Sigmoid colon (tissue), 7 donors: ENCODE measurements at places on chromosomes 11 and 22. TPM values are rescaled to one million over a fixed set of nuclear protein-coding genes. Genes with fewer than 3 reads are reported as not detected.

GRCh38 chr11:9461063-9461759, 399 bp downstream of the ZNF143 start:
- peak overlapping the region; percentile 100 for H3K27ac ChIP-seq
- peak overlapping the region; percentile 65 for H3K4me3 ChIP-seq
- DNase-seq, result peak; percentile 96
- H3K4me1 ChIP-seq, result peaks cover 26% of the 10 kb centered on the region
- H3K36me3 ChIP-seq, result no peaks in the 10 kb centered on the region

GRCh38 chr11:64766881-64767280, 7.1 kb upstream of the PYGM start:
- H3K36me3 ChIP-seq, result peaks cover 87% of the 10 kb centered on the region
- H3K4me1 ChIP-seq, result peaks cover 62% of the 10 kb centered on the region
- H3K4me3 ChIP-seq, result no peak overlapping the region
- H3K27me3 ChIP-seq, result no peaks in the 10 kb centered on the region
- H3K27ac ChIP-seq, result peak overlapping the region; percentile 65
- DNase-seq, result peak; percentile 67

DNA sequence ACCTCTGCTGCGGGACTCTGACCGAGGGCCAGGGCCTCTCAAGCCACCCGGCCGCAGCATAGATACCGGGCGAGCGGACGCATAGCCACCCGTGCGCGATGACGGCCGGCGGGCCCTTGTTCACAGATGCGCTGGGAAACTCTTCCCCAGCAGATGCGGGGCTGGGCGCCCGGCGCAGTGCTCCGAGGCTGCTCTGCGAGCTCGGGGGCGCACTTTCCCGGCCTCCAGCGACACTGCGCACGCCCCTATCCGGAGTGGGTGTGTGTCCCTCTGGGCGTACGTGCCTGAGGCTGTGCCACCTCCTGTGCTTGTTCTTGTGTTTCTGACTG, 104.7 kb upstream of the E2F8 start:
- no peak for DNase-seq
- H3K36me3 ChIP-seq, result no peaks in the 10 kb centered on the region
- H3K4me1 ChIP-seq, result peaks cover 21% of the 10 kb centered on the region
- peaks cover 14% of the 10 kb centered on the region for H3K27me3 ChIP-seq
- no peak overlapping the region for H3K27ac ChIP-seq

DNA sequence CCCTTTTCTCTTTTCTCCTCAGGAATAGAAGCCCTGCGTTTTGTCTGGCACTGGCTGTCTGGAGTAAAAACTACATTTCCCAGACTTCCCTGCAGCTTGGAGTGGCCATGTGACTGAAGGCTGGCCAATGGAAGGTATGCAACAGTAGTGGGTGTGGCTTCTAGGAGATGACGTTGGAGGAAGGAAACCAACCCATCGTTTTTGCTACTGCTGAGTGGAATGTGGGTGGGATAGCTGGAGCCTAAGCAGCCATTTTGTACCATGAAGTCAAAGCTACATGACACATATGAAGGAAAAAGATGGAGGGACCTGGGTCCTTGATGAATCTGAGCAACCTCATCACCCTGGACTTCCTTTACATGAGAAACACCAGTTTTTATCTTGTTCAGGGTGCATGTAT, 19.6 kb downstream of the FGF3 start:
- no peaks in the 10 kb centered on the region for H3K4me1 ChIP-seq
- no peaks in the 10 kb centered on the region for H3K27me3 ChIP-seq
- no peak overlapping the region for H3K27ac ChIP-seq
- no peaks in the 10 kb centered on the region for H3K36me3 ChIP-seq
- no peak overlapping the region for H3K4me3 ChIP-seq
- no peak for DNase-seq

GRCh38 chr11:35318977-35319925, 100.1 kb downstream of the SLC1A2 start:
- DNase-seq, result no peak
- no peaks in the 10 kb centered on the region for H3K4me1 ChIP-seq
- no peaks in the 10 kb centered on the region for H3K36me3 ChIP-seq
- no peaks in the 10 kb centered on the region for H3K27me3 ChIP-seq
- no peak overlapping the region for H3K4me3 ChIP-seq

- peak within 1 kb of the TSS; percentile 86 for H3K27ac ChIP-seq
- H3K4me3 ChIP-seq, result peak within 1 kb of the TSS; percentile 93
- peak; percentile 94 for DNase-seq
- H3K27me3 ChIP-seq, result no peaks in the 10 kb centered on the region
- H3K4me1 ChIP-seq, result peaks cover 55% of the 10 kb centered on the region
Measured at GRCh38 chr22:29306175-29306834, at the start of gene GAS2L1. GAS2L1 (plus strand) TSS chr22:29306650; CDS start chr22:29308106, 1,456 bp downstream.

- H3K4me3 ChIP-seq, result no peak overlapping the region
- no peak overlapping the region for H3K27ac ChIP-seq
- no peaks in the 10 kb centered on the region for H3K27me3 ChIP-seq
Measured at GRCh38 chr11:106015066-106015465, 7.0 kb downstream of the MSANTD4 start.

DNA sequence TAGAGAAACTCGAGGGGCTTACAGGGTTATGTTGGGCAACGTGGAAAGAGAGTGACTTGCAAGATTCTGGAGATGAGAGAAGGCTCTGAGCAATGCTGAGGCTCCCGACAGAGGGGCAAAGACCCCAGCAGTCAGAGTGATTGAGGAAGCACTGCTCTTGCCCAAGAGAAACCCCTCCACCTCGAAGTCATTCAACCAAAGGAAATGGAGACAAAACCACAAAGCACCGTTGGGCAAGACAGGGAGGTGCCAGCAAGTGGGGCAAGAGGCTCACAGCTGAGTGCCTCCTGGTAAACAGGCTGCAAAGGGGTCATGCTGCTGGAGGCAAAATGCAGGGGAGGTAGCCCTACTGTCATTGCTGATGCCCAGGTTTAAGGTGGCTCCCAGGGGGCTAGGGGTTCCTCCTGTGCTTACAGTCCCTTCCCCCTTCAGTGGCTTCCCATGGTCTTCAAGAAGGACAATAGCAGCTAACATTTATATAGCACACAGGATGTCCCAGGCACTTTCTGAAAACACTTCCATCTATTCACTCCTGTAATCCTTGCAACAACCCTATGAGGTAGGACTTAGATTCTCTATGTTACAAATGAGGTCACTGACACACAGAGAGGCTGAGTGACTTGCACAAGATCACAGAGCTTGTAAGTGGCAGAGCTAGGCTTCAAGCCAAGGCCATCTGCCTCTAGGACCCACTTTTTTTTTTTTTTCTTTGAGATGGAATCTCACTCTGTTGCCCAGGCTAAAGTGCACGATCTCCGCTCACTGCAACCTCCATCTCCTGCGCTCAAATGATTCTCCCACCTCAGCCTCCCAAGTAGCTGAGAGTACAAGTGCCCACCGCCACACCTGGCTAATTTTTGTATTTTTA, 18.1 kb upstream of the MYH9 start:
- no peaks in the 10 kb centered on the region for H3K36me3 ChIP-seq
- DNase-seq, result no peak
- H3K27me3 ChIP-seq, result no peaks in the 10 kb centered on the region
- no peaks in the 10 kb centered on the region for H3K4me1 ChIP-seq
- H3K4me3 ChIP-seq, result no peak overlapping the region
- no peak overlapping the region for H3K27ac ChIP-seq

- no peaks in the 10 kb centered on the region for H3K36me3 ChIP-seq
- no peak overlapping the region for H3K4me3 ChIP-seq
- peaks cover 33% of the 10 kb centered on the region for H3K4me1 ChIP-seq
- no peaks in the 10 kb centered on the region for H3K27me3 ChIP-seq
Measured at GRCh38 chr11:11074686-11075335, 217.0 kb upstream of the ZBED5 start.

DNA sequence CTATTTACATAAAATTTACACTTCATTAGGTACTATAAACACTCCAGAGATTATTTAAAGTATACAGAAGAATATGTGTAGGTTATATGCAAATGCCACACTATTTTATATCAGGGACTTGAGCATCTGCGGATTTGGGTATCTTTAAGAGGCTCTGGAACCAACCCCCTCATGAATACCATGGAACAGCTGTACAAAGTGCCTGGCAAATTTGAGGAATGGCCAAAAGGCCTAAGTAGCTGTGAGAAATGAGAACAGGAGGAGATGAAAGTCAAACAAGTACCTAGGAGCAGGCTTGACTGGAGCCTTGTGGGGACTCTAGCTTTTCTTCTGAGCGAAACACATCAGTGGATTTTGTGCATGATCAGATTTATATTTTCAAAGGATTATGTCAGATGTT, 149.3 kb downstream of the RBFOX2 start:
- no peaks in the 10 kb centered on the region for H3K36me3 ChIP-seq
- no peak overlapping the region for H3K4me3 ChIP-seq
- H3K27ac ChIP-seq, result no peak overlapping the region

- H3K36me3 ChIP-seq, result no peaks in the 10 kb centered on the region
- H3K27ac ChIP-seq, result no peak overlapping the region
- H3K4me1 ChIP-seq, result no peaks in the 10 kb centered on the region
- DNase-seq, result no peak
- H3K4me3 ChIP-seq, result no peak overlapping the region
Measured at GRCh38 chr11:5420993-5421392, 918 bp upstream of the OR51Q1 start.

- H3K36me3 ChIP-seq, result peaks cover 17% of the 10 kb centered on the region
- no peak for DNase-seq
- H3K27me3 ChIP-seq, result no peaks in the 10 kb centered on the region
Measured at GRCh38 chr11:17165247-17165890, 42.4 kb downstream of the PIK3C2A start.

DNA sequence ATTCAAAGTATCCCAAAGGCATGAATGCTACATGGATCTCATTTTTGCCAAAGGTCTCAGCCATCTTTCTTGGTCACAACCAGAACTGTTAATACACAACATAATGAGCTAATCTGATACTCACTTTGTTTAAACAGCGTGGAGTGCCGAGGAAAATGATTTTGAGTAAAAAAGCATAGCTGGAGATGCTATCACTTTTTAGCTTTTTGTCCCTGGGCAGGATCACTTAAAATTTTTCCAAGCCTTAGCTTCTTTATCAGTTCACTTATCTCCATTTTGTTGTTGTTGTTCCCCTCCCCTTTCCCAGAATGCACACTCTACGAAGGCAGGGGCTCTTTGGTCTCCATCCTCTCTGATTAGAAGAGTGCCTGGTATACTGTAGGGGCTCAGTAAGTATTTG, 229.3 kb upstream of the NARS2 start:
- no peak overlapping the region for H3K4me3 ChIP-seq
- H3K36me3 ChIP-seq, result no peaks in the 10 kb centered on the region
- H3K27ac ChIP-seq, result no peak overlapping the region
- H3K4me1 ChIP-seq, result peaks cover 45% of the 10 kb centered on the region

DNA sequence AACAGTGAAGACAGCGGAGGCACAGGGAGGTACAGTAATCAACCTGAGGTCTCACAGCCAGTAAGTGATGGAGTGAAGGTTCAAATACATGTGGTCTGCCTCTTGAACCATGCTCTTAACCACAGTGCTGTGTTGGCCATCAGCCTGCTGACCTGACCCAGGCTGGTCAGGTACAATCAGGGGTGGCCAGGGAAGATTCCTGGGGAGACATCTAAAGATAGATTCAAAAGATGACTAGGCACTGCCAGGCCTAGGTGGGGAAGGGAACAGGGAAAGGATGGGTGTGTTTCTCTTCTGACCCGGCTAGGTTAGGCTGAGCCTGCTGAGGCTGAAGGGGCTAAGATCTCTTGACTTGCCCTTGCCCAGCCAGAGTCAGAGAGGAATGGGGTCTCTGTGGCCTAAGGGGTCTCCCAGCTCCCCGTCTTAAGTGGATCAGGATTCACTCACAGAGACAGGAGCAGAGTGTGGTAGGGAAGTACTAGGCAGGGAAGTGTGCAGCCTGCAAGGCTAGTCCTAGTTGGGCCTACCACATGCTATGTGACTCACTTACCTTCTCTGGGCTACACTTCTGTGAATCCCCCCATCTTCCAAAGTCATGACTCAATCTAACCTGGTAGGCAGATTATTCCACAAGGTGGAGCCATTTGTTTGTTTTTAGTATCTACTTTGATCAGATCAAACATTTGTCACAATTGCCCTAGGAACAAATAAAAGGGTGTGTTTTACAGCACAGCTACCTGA, 10.4 kb upstream of the SREBF2 start:
- no peak overlapping the region for H3K27ac ChIP-seq
- no peak overlapping the region for H3K4me3 ChIP-seq
- H3K36me3 ChIP-seq, result no peaks in the 10 kb centered on the region
- no peak for DNase-seq
- no peaks in the 10 kb centered on the region for H3K4me1 ChIP-seq

GRCh38 chr22:41885516-41885915, 29.4 kb downstream of the SHISA8 start:
- no peaks in the 10 kb centered on the region for H3K4me1 ChIP-seq
- DNase-seq, result no peak
- no peak overlapping the region for H3K27ac ChIP-seq
- H3K27me3 ChIP-seq, result no peaks in the 10 kb centered on the region
- no peak overlapping the region for H3K4me3 ChIP-seq

- H3K27me3 ChIP-seq, result no peaks in the 10 kb centered on the region
- H3K36me3 ChIP-seq, result no peaks in the 10 kb centered on the region
- no peaks in the 10 kb centered on the region for H3K4me1 ChIP-seq
- no peak overlapping the region for H3K27ac ChIP-seq
- no peak for DNase-seq
- H3K4me3 ChIP-seq, result no peak overlapping the region
Measured at GRCh38 chr22:36052505-36052941, 23.9 kb upstream of the RBFOX2 start.

- no peaks in the 10 kb centered on the region for H3K4me1 ChIP-seq
- no peak for DNase-seq
- no peaks in the 10 kb centered on the region for H3K36me3 ChIP-seq
- H3K27me3 ChIP-seq, result no peaks in the 10 kb centered on the region
- H3K27ac ChIP-seq, result no peak overlapping the region
- H3K4me3 ChIP-seq, result no peak overlapping the region
Measured at GRCh38 chr11:132556316-132556715, 976.0 kb downstream of the OPCML start.

DNA sequence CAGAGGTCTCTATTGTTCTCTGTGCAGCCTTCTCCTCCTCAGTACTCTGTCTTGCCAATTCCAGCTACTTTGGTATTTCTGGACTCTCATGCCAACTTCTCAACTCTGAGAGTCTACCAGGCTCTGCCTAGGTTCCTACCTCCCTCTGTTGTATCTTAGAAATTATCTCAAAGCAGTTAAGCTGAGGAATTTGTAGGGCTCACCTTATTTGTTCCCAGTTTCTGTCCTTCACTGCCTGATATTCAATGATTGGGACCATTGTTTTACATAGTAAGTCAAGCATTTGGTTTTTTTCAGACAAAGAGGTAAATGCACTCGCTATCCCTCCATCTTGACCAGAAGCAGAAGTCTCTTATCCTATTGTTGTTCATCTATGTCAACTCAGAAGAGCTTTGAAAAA, 205.0 kb upstream of the PGR start:
- H3K27me3 ChIP-seq, result no peaks in the 10 kb centered on the region
- H3K36me3 ChIP-seq, result no peaks in the 10 kb centered on the region
- no peak overlapping the region for H3K4me3 ChIP-seq
- H3K4me1 ChIP-seq, result no peaks in the 10 kb centered on the region
- DNase-seq, result no peak
- H3K27ac ChIP-seq, result no peak overlapping the region

GRCh38 chr11:1275021-1275420, 34.4 kb downstream of the TOLLIP start:
- no peaks in the 10 kb centered on the region for H3K27me3 ChIP-seq
- peaks cover 16% of the 10 kb centered on the region for H3K36me3 ChIP-seq
- H3K4me3 ChIP-seq, result no peak overlapping the region

P2RX6 gene
- 1.1 TPM for total RNA-seq

MIOX gene
- total RNA-seq, result not detected

TMEM109 gene
- total RNA-seq, result 115 TPM

FOLR1 gene
- total RNA-seq, result not detected

ANGPTL5 gene
- not detected for total RNA-seq

NLRP6 gene
- 0.33 TPM for total RNA-seq

PPARA gene
- total RNA-seq, result 21.4 TPM

CECR2 gene
- 2.8 TPM for total RNA-seq

GUCY1A2 gene
- 1.8 TPM for total RNA-seq

CD3E gene
- total RNA-seq, result not detected
